ENCODE measurements at places on chromosomes 3 and 15.

DNA sequence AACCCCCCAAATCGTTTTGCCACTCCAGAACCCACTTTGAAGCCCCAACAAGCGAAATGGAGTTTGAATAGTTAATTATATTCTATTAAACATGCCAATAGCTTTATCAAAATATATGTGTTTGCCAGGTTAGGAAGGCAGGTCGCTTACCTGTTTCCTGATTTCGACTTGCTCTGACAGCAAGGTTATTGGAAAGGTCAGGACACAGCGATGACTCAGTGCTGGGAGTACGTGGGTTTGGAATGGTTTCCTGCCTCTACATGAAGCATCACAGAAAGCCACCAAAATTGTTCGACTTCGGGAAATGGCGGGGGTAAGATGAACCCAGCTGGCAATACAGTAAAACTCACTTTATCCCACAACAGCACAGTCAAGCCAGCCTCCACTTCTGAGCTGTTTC lies 135.6 kb upstream of the ABI3BP start:
- no peak for DNase-seq

DNA sequence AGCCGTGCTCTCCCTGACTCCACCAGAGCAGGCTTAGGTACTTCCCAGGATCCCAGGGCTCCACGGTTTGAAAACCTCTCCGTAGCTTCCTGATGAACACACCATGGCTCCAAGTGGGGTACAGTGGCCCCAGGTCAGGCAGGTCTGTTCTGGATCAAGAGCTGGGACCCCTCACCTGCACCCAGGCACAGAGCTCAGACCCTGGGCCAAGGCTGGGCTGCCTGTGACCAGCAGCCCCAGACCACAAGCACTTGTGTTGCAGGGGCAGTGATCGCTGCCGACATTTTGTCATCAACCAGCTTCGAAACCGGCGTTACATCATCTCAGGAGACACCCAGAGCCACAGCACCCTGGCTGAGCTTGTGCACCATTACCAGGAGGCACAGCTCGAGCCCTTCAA lies 5.3 kb downstream of the SH2D7 start:
- no peak for DNase-seq

DNA sequence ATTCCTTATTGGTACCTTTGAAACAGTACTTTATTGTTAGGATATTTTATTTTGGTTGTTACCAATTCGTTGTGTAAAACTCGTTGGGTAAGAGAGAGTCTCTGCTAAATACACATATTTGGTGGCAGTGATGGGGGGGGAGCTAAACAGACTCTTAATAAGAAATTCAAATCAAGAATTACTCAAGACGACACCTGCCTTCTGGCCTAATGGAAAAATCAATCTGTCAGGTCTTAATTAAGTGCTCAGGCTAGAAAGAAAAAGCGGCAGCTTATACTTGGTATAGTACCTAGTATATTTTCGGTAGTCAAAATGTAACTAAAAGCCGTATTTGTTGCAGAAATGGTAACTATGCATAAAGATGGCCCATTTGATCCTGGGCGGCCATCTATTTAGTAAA lies 18.2 kb downstream of the FOXP1 start:
- no peak for DNase-seq

DNA sequence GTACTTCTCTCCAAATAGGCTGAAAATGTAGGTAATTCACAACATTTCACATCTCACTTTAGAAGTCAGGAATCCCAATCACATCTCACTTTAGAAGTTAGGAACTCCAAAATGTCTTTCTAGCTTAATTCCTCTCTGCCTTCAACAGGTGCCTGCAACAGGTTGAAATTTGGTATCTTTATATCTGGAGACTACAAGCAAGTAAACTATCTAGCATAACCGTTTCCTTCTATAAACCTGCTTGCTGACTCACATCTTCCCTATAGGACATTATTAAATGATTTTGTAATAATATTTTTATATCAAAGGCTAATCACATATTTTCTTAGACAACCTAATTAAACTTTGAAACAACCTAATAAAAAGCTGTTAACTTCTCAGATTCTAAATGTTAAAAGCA lies 18.2 kb downstream of the RFX7 start:
- DNase-seq, result no peak

DNA sequence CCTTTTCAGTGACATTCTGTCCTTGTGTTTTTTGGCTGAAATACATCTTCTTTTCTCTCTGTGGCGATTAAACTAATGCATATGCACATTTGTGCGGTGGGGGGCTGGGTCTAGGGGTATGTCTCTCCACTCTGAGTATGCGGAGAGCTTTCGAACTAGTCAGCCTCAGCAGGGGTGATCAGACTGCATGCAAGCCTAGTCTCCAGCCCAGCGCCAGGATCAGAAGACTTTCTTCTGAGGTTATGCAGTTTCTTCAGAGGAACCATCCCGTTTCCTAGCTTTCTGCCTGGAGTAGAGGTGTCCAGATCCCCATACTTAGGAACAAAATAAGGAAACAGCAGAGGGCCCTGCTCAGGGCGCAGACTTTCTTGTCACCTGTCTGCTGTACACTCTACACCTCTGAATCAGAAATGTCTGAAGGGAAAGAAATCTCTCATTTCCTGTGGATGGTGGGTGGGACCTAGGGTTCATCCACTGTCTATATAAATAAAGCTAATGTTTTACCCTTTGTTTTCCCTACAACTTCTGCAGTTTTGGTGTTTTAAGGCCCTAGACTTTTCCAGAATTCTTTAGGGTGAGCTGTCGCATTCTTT lies 230.4 kb downstream of the ABHD5 start:
- no peak for DNase-seq

DNA sequence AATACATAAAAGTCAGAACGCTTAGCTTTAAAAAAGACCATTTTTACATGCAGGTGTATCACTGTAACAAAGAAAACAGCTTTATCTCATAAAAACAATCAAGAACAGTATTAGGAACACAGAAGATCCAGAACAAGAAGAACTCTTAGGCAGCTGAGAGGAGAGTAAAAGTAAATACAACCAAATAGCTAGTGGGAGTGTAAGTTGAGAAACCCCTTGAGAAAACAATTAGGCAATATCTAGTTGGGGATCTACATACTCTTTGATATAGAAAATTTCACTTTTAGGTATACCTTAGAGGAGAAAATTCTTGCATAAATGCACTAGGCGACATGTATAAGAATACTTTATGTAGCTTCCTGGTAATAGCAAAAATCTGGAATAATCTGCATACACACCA lies 7.5 kb downstream of the TMF1 start:
- no peak for DNase-seq

DNA sequence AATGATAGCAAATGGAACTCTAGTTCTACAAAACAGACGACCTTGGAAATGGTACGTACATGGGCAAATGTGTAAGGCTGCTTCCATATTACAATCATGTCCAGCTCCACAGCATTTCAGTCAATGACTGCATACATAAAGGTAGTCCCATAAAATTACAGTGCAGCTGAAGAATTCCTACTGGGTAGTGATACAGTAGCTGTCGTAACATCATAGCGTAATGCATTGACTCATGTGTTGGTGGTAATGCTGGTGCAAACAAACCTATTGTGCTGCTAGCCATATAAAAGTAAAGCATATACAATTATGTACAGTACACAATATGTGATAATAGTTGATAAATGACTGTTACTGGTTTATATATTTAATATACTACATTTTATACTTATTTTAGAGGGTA lies 18.5 kb downstream of the TTC23 start:
- DNase-seq, result no peak

- no peak for DNase-seq
Observed at GRCh38 chr3:176120507-176120906, 1076.8 kb downstream of the TBL1XR1 start.

- DNase-seq, result no peak
Observed at GRCh38 chr15:92900731-92901071, 577 bp downstream of the CHD2 start.

DNA sequence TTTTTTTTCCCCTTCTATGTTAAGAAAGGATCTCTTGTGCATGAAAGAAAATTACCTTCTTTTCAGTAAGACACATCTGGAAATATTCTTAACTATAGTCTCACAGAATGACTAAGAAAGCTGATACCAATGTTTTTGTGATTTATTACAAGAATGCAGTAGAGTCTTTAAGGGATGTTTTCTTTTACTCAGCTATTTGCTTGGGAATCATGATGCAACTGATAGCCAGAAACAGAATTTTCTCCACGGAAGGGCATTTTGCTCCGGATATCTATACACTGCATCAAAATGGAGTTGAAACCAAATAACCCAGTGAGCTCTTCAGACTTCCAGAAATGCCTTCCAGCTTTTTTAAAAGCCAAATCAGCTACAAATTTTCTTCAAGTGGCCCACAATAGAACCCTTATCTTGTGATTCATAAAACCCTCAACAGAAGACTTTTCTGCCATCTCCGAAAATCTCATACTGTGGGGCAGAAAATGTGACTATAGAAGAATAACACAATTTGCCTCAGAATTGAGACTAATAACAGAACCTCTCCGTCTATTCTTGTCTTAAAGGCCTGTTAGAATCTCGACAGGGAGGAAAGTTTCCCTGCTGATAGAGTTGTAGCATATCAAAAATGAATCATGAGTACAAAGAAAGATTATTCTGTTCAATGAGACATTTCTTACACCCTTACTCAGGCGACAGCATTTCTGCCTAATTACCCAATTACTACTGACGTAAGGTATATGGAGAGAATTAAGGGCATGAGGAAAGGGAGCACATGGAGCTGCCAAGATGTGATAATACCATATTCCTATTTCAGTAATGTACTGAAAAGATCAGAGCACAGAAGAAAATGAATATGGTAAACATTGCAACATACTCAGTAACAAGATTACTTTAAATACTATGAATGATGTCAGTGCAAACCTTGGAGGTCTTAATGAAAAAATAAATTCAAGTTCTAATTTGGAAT lies 900.1 kb downstream of the ROBO1 start:
- DNase-seq, result no peak

DNA sequence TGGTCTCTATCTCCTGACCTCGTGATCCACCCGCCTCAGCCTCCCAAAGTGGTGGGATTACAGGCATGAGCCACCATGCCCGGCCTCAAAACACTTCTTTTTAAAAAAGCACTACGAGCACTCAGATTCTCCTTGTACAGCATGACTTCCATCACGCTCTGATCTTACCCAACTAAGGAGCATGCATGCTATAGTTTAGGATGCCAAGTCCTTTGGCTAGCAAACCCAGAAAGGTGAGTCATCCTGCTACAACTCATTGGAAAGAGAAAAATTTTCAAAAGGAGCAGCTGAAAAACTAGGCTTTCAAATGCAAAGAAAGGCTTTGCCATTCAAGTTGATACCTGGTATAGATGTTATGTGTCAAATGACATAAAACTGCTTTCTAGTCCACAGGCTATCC lies 70.3 kb upstream of the PRICKLE2 start:
- DNase-seq, result no peak

DNA sequence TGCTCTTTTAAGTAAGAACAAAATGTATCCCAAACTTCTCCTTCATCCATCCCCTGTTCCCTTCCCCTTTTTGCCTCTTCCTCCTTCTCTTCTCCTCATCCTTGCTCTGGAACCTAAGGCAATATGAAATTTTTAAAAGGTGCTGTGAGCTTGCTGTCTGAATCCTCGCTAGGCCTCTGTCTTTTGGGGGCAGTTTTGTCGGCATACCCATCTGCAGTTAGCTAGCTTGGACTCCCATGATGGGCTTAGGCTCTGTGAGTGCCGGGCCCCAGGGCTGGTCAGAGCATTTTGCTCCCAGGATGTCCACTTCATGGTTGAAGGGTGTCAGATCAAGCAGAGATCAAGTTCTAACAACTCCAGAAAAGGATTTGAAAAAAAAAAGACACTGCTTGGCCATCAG lies 18.6 kb downstream of the ZIC1 start:
- DNase-seq, result no peak

- no peak for DNase-seq
Observed at GRCh38 chr3:14989943-14990779, 42.8 kb downstream of the NR2C2 start.

- DNase-seq, result no peak
Observed at GRCh38 chr15:27046880-27047279, 75.9 kb downstream of the GABRG3 start.

DNA sequence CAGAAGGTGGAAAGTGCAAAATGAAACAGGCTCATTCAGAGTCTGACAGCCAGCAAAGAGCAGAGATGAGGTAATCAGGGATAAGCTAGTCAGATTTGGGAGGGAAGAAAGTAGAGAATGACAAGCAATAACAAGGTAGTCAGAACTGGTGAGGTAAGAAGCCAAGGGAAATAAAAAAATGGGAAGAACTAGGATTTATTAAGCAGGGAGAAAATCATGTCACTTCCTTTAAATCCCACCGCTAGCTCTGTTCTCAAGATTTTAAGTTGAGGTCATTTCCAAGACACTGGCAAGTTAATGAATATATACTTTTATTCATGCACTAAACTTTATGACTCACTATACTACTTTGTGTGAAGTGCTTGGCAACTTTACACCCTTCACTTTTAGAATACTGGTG lies 1106.8 kb downstream of the IGSF11 start:
- DNase-seq, result no peak

- DNase-seq, result no peak
Observed at GRCh38 chr3:183584246-183584913, 28.9 kb upstream of the KLHL6 start.

- no peak for DNase-seq
Observed at GRCh38 chr3:54826251-54826691, 101.6 kb downstream of the LRTM1 start.

GRCh38 chr3:156606729-156607128 lies 51.8 kb upstream of the SSR3 start:
- no peak for DNase-seq

DNA sequence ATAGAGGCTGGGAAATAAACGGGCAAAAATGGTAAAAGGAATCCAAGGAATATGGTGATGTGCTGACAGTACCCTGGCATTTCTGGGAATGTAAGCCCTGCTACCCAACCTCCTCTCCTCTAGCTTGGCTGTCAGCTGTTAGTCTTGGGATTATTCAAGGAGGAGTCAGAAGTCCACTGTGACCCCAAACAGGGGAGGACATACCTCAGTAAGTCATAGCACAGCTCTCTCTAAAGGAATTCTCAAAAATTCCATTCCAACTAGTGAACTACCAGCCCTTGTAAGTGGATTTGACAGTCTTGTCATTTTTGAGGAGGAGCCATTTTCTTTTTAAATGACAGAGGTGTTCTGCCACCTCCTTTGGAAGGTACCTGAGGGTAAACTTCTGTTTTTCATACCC lies 207.5 kb downstream of the PDCD6IP start:
- DNase-seq, result no peak

Measured in stimulated activated CD4-positive, alpha-beta T cell treated with anti-CD3 and anti-CD28 coated beads, Interleukin-12 subunit alpha, Interleukin-12 subunit beta, amount 100 ng/mL, for 48 hours (primary cell).